NCI-H187 treated with DMSO at 0.1 percent for 48 hours (cell line): ENCODE measurements at places on chromosomes 2 and 18.

DNA sequence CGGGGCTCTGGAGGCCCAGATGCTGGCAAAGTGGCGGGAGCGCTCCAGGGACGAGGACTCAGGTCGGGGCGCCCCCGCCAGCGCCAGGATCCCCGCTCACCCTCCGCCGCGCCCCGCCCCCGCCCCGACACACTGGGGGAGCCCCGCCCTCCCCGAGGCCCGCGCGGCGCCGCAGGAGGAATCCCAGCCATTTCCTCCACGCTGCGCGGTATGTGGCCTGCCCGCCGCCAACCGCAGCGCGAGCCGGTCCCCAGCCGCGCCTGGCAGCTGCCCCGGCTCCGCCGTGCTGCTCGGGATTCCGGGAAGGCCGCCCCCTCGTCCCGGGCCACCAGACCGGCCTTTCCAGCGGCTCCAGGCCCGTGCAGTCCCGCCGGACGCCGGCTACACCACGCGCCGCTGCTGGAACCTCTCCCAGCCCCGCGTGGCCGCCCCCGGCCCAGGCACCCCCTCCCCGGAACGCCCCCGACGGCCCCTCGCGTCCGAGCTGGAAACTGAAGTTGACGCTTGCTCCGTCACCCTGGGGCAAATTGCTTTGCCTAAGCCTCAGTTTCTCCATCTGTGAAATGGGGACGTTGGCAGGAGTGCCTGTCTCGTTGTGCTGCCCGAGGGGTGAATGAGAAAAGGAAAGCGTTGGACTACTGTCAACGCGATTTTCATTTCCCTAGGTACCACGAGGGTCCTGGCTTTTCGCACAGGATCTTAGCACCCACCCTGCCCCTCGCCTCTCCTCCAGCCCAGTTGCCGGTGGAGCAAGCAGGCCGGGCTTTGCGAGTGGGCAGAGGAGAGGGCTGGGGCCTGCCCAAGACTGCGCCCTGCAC is 53.6 kb downstream of the PKDCC start:
- DNase-seq: no peak

- no peak for DNase-seq
These were observed 12.1 kb upstream of the ITGA6 start for GRCh38 chr2:172415157-172415864.

GRCh38 chr2:234081970-234082822 is 31.7 kb downstream of the SPP2 start:
- peak; percentile 52 for DNase-seq

GRCh38 chr2:226413498-226414130 is 386.0 kb downstream of the IRS1 start:
- DNase-seq: no peak

GRCh38 chr2:215736653-215737290 is 276.6 kb downstream of the MREG start:
- no peak for DNase-seq

DNA sequence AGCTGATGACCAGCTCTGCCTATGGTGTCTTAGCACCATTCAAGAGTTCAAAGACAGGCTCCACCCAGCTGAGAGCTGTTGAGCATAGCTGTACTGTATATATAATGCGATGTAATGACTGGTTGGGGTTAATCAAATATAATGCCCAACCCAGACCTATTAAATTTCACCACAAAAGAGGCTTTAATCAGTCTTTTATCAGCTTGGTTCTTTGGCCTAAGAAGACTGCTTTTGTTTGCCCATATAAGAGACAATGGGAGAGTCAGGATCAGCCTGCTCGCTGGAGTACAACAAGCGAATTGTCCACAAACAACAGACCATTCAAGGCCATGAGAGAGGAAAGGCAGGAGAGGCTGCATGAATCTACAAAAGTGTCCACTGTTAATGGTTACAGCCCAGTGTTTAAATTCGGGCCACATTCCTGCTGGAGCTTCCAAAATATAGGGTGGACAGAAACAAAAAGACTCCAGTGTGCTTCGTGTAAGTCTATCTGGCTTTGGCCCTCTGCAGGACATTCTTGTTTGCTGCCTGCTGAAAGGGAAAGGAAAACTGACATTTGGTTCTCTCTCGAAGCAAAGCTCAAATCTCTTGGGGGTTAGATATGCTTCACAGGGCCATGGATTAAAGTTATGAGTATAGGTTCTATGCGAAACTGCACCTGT is 299.0 kb upstream of the FBXO11 start:
- DNase-seq: no peak

GRCh38 chr18:48356151-48356745 is 52.9 kb downstream of the ZBTB7C start:
- DNase-seq: no peak

GRCh38 chr2:159262226-159262625 is 24.3 kb downstream of the WDSUB1 start:
- no peak for DNase-seq

DNA sequence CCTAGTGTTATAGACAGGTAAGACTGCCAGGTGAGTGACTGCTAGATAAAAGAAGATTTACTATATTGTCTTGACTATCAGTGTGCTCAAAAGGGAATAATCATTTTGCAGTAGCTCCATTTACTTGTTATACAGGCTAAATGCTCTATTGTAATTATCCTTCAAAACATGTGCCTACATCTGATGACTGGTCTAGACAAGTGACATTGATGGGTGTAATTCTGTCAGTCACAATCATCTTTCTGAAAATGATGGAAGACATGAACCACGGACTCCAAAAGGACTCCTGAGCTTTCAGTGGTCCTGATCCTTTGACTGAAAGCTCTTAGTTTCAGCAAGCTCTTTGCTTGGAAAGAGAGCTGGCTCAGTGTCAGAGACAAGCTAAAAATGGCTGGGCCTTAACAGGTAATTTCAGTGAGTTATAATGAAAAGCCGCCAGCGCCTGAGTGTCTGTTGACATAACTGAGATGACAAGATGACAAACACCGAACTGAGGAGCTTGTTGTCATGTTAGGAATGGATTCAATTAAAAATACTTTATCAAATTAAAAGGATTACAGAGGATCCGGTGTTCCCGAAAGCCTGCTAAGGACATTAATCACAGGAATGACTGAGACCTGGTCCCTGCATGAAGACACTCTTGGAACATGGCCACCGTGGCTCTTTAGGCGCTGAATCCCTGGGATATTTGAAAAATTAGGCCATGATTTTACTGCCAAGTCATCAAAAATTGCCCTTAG is 141.7 kb downstream of the CMPK2 start:
- DNase-seq: no peak

- DNase-seq: no peak
These were observed 55.8 kb downstream of the TSN start for GRCh38 chr2:121810959-121811853.

GRCh38 chr2:17971531-17972125 is 93.2 kb downstream of the KCNS3 start:
- no peak for DNase-seq

DNA sequence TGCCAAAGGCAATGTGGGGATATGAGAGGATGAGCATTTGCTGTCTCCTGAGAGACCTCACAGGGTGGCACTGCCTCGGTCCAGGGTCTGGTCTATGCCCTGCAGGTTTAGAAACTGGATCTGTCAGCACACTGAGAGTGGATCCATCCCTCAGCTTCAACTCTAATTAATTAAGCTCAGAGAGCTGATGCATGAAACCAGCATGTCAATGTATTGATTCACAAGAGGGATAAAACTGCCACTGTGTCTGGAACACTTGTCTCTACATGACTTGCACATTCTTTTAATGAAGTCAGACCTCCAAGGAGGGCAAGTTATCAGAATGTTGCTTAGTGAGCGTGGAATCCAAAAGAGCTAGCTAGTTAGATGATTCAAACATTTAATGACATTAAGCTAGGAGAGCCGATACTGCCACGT is 22.5 kb upstream of the POLE4 start:
- no peak for DNase-seq

DNA sequence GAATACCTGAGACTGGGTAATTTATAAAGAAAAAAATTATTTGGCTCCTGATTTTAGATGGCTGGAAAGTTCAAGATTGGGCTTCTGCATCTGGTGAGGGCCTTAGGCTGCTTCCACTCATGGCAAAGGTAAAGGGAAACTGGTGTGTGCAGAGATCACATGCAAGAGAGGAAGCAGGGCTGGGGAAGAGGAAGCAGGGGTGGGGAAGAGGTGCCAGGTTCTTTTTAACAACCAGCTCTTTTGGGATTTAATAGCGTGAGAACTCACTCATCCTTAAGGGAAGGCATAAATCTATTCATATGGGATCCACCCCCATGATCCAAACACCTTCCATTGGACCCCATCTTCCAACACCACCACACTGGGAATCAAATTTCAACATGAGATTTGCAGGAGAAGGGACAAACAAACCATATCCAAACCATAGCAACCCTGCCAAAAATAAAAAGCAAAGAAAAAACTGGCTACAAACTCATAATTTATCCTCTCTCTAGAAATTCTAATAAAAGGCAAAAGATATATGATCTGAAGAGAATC is 30.4 kb downstream of the PRKRA start:
- no peak for DNase-seq
